ENCODE measurements at places on chromosomes 2 and 18.

DNA sequence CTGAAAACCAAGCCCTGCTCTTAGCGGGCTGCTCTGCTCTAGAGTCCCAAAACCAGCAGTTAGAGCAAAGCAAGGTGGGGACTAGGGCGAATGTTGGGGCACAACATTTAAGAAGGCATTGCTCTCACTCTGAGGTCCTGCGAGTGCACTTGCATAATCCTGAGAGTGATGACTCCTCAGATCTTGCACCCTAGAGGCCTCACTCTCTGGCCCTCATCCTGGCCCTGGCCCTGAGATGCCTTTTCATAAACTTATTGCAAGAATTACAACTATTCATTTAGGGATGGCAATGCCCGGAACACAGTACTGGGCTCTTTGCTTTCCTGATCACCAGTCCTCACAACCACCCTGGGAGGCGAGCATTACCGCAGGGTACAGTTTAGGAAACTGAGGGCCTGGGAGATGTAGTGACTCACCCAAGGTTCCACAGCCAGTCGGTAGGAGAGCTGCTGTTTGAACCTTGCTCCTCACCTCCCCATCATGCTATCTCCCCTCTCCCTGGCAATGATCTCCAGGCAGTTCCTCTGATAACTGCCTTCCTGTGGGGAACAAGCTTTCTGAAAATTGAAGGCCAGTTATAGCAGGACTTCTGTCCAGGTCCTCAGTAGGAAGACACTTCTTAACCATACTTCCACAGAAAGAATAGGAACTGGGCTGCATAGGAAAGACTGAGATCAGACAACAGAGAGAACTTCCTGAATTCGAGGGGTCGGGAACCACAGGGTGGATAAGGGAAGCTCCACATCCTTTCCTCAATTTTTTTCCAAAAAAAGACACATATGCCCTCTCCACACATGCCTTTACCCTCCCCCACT, 91.3 kb downstream of the TNS1 start:
- H3K27ac ChIP-seq = no peak overlapping the region
- H3K4me1 ChIP-seq = peaks cover 47% of the 10 kb centered on the region
- H3K36me3 ChIP-seq = no peaks in the 10 kb centered on the region
- H3K27me3 ChIP-seq = no peaks in the 10 kb centered on the region
- peak overlapping the region; percentile 14 for H3K4me3 ChIP-seq

- no peak overlapping the region for H3K4me3 ChIP-seq
- no peak for DNase-seq
- peaks cover 8% of the 10 kb centered on the region for H3K4me1 ChIP-seq
- H3K36me3 ChIP-seq = peaks cover 44% of the 10 kb centered on the region
Measured at GRCh38 chr18:62551972-62552513, 29.2 kb downstream of the ZCCHC2 start.

GRCh38 chr2:259789-260331, 4.0 kb downstream of the SH3YL1 start:
- H3K36me3 ChIP-seq = peaks cover 18% of the 10 kb centered on the region
- no peak overlapping the region for H3K27ac ChIP-seq
- no peaks in the 10 kb centered on the region for H3K27me3 ChIP-seq
- H3K4me3 ChIP-seq = no peak overlapping the region

- no peak for DNase-seq
- H3K27ac ChIP-seq = no peak overlapping the region
- no peaks in the 10 kb centered on the region for H3K36me3 ChIP-seq
- no peaks in the 10 kb centered on the region for H3K27me3 ChIP-seq
Measured at GRCh38 chr2:111106706-111107105, 14.0 kb upstream of the BCL2L11 start.

DNA sequence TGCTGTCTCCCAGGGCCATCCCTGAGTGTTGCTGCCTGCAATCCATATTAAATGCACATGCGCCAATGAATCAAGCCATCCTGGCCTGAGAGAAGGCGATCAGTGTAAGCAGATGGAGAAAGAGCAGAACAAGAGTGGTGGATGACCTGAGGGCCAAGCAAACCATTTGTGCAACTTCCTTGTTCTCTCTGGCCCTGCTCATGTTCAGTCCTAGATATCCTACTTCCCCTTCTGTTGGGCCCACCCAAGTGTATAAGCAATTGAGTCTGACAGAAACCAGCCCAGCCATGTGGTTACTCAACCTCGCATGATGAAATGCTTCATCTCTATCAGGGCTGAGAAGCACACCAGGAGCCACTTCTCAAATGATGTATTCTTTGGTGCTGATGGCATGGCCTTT, 383.1 kb upstream of the ID2 start:
- no peaks in the 10 kb centered on the region for H3K27me3 ChIP-seq
- peak; percentile 89 for DNase-seq
- H3K4me1 ChIP-seq = peaks cover 25% of the 10 kb centered on the region
- no peak overlapping the region for H3K27ac ChIP-seq
- no peak overlapping the region for H3K4me3 ChIP-seq

Measured in common myeloid progenitor, CD34-positive (primary cell).